H9 (cell line): ENCODE measurements at places on chromosomes 7 and 10. TPM values are rescaled to one million over a fixed set of nuclear protein-coding genes. Genes with fewer than 3 reads are reported as not detected.

The ADD3 gene
- 59.9 and 66.4 TPM in 2 replicates for total RNA-seq

The CACNB2 gene
- 1.3 and 2.6 TPM in 2 replicates for total RNA-seq

The PWWP2B gene
- total RNA-seq = 9.5 and 10.0 TPM in 2 replicates

The PIP4K2A gene
- total RNA-seq = 33.3 and 33.6 TPM in 2 replicates

The FRMPD2 gene
- total RNA-seq = 0.44 and 0.48 TPM in 2 replicates

The BICC1 gene
- 0.57 and 0.64 TPM in 2 replicates for total RNA-seq

The FAM24B gene
- total RNA-seq = not detected in 2 replicates

The DYDC2 gene
- total RNA-seq = 2.6 and 2.8 TPM in 2 replicates

The C10orf67 gene
- total RNA-seq = not detected in 2 replicates

GRCh38 chr7:25731068-25731845 is 420.7 kb upstream of the NFE2L3 start:
- peaks cover 21% of the 10 kb centered on the region for H3K4me1 ChIP-seq
- H3K36me3 ChIP-seq = no peaks in the 10 kb centered on the region
- no peak for DNase-seq
- H3K4me3 ChIP-seq = no peak overlapping the region
- no peak overlapping the region for H3K27ac ChIP-seq

- H3K27ac ChIP-seq = no peak overlapping the region
- H3K4me3 ChIP-seq = no peak overlapping the region
- H3K27me3 ChIP-seq = no peaks in the 10 kb centered on the region
- no peaks in the 10 kb centered on the region for H3K36me3 ChIP-seq
- no peak for DNase-seq
Measured at GRCh38 chr10:34916314-34916713, 101.2 kb upstream of the PARD3 start.

- no peaks in the 10 kb centered on the region for H3K27me3 ChIP-seq
- no peak overlapping the region for H3K27ac ChIP-seq
- no peak overlapping the region for H3K4me3 ChIP-seq
- no peaks in the 10 kb centered on the region for H3K4me1 ChIP-seq
- DNase-seq = peak; percentile 24
- H3K36me3 ChIP-seq = no peaks in the 10 kb centered on the region; the same call in 2 of the 3 replicates
Measured at GRCh38 chr10:1205450-1206030, 149.4 kb downstream of the WDR37 start.

GRCh38 chr7:111647881-111648280 is 85.6 kb upstream of the IMMP2L start:
- DNase-seq = no peak
- H3K27me3 ChIP-seq = no peaks in the 10 kb centered on the region
- H3K4me3 ChIP-seq = no peak overlapping the region
- peaks cover 13% of the 10 kb centered on the region for H3K36me3 ChIP-seq
- no peak overlapping the region for H3K27ac ChIP-seq
- H3K4me1 ChIP-seq = no peaks in the 10 kb centered on the region

- H3K4me3 ChIP-seq = no peak overlapping the region
- H3K27ac ChIP-seq = no peak overlapping the region
- H3K36me3 ChIP-seq = peaks cover 5% of the 10 kb centered on the region
- H3K27me3 ChIP-seq = no peaks in the 10 kb centered on the region
- H3K4me1 ChIP-seq = no peaks in the 10 kb centered on the region
Measured at GRCh38 chr7:129607471-129608120, 3.9 kb upstream of the NRF1 start.

GRCh38 chr10:103238506-103239252 is 7.0 kb upstream of the RPEL1 start:
- no peaks in the 10 kb centered on the region for H3K36me3 ChIP-seq
- H3K4me3 ChIP-seq = no peak overlapping the region
- H3K27ac ChIP-seq = no peak overlapping the region
- H3K27me3 ChIP-seq = no peaks in the 10 kb centered on the region
- H3K4me1 ChIP-seq = 0 out of 2 replicates have a peak, but pooled peaks cover 3% of the 10 kb centered on the region

DNA sequence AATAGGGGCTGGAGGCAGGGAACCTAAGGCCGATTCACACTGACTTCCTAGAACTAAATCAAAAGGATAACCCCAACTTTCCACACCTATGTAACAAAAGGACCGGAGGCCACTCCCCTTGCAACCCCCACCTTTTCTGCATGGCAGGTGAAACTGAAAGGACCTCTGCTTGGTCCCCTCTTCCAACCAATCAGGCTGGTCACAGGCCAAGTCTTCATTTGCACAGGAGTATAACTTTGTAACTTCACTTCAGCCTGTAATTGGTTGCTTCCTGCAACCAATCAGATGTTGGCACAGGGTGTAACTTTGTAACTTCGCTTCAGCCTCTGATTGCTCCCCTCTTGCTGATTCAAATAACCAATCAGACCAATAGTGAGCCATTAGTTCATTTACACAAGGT is 190.0 kb downstream of the FAM107B start:
- H3K27ac ChIP-seq = no peak overlapping the region
- peaks cover 2% of the 10 kb centered on the region; the same call in 1 of the 2 replicates for H3K36me3 ChIP-seq
- H3K27me3 ChIP-seq = no peaks in the 10 kb centered on the region
- DNase-seq = peak; percentile 18
- no peak overlapping the region for H3K4me3 ChIP-seq

DNA sequence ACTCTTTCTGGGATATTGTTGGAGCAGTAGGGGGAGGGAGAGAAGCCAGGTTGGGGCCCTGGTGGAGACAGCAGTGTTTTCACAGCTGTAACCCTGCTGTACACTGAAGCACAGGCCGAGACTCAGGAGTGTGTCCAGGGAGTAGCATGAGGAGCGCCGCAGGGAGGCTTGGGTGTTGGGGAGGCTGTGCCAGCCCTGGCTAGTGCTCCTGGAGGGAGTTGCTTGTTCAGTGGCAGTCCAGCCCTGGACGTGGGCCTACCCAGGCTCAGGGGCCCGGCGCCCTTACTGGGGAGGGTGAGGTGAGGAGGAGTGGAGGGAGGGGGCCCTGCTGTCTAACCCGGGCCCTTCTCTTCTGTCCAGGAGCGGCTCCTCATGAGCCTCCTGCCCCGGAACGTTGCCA is 35.9 kb downstream of the ADCY1 start:
- no peak for DNase-seq
- H3K4me1 ChIP-seq = no peaks in the 10 kb centered on the region
- no peaks in the 10 kb centered on the region for H3K27me3 ChIP-seq
- H3K4me3 ChIP-seq = no peak overlapping the region
- H3K27ac ChIP-seq = no peak overlapping the region

DNA sequence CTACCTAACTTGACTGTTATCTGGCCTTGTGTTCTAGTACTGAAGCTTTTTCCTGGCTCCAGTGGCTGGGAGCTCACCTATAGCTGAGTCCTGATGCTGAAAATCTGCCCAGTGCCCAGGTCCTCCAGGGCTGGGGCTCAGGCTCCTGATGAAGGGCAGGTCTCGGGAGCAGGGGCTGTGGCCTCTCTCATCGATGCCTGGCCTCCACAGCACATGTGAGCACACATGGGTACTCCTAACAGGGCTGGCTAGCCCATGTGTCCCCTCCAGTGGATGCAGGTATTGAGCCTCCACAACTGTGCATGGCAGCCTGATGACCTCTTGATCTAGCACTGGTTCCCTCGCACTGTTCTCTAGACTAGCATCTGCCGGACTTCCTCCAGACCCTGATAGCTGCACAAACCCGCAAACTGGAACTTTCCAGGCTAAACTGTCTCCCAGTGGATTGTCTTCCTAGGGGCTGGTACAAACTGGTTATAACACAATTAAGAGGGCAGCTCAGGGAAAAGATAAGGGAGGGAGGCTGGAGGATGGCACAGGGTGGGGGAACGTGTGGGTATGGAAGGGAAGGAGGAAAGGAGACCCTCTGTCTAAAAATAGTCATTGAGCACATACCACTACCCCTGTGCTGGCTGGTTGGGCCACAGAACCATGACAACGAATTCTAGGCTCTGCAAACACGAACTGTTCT is 35.1 kb downstream of the PLAC9 start:
- H3K27ac ChIP-seq = no peak overlapping the region
- H3K4me1 ChIP-seq = no peaks in the 10 kb centered on the region; the same call in 1 of the 2 replicates
- no peak for DNase-seq
- H3K4me3 ChIP-seq = no peak overlapping the region
- H3K36me3 ChIP-seq = peaks cover 20% of the 10 kb centered on the region
- H3K27me3 ChIP-seq = no peaks in the 10 kb centered on the region

DNA sequence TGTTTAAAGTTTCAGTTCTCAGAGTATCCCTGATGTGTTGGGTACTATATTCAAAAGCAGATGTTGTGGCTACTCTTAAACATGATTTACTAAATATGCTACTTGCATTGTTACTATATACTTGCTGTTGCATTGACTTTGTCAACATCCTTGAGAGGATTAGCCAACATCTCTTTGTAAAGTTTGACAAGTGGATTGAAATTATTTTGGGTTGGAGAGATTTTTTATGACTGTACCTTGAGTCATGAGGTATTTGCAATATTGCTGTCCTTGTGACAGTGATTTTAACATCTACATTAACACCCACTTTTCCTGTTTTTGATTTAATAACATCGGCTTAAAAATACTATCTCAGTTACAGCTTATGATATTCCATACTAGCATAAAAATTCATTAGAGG is 31.9 kb downstream of the MRC1 start:
- H3K27me3 ChIP-seq = no peaks in the 10 kb centered on the region
- H3K4me1 ChIP-seq = no peaks in the 10 kb centered on the region
- no peak overlapping the region for H3K4me3 ChIP-seq
- no peak for DNase-seq

DNA sequence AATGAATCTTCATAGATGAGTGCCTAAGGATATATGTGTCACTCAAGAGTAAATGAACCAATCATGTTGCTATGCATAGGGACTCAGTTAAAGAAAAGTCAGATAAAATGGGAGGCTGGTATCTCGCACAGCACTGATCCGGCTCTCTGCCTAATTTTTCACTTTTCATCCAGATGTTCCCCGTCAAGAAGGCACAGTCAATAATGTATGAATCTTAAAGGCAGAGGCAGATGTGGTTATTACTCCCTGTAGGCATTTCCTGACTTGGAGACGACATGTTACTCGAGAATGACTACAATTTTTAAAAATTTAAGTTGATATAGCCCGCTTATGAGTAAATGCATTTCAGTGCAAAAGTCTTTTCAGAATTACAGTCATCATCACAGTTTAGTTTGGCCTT is 113.6 kb downstream of the TBXAS1 start:
- no peak for DNase-seq
- peaks cover 6% of the 10 kb centered on the region for H3K36me3 ChIP-seq
- no peak overlapping the region for H3K27ac ChIP-seq
- no peak overlapping the region for H3K4me3 ChIP-seq
- no peaks in the 10 kb centered on the region for H3K27me3 ChIP-seq

DNA sequence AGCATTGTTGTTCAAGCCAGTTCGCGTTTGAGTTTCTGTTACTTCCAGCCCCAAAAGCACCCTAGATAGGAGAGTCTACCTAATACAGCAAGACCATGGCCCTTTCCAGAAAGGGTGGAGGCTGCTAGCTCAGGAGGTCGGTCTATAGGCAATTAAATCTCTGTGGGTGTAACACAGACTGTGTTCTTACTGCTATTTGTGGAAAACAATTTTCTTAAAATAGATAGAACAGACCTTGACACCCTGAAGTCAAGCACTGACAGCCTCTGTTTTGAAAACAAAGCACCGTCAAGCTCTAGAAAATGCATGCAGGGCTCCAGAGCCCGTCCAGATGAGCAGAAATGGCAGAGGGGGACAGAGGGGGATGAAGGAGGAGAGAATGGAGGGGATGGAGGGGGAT is 156.6 kb downstream of the PRKAG2 start:
- H3K4me3 ChIP-seq = no peak overlapping the region
- H3K36me3 ChIP-seq = no peaks in the 10 kb centered on the region
- H3K27me3 ChIP-seq = no peaks in the 10 kb centered on the region
- no peak overlapping the region for H3K27ac ChIP-seq

GRCh38 chr7:101113836-101114235 is 13.1 kb upstream of the SERPINE1 start:
- H3K4me1 ChIP-seq = no peaks in the 10 kb centered on the region; the same call in 1 of the 2 replicates
- no peak overlapping the region for H3K27ac ChIP-seq
- H3K27me3 ChIP-seq = no peaks in the 10 kb centered on the region
- no peak overlapping the region for H3K4me3 ChIP-seq

- no peak overlapping the region for H3K4me3 ChIP-seq
- peaks cover 17% of the 10 kb centered on the region for H3K36me3 ChIP-seq
- H3K27me3 ChIP-seq = no peaks in the 10 kb centered on the region
- no peaks in the 10 kb centered on the region for H3K4me1 ChIP-seq
- H3K27ac ChIP-seq = no peak overlapping the region
Measured at GRCh38 chr7:70797109-70797514, 334.8 kb upstream of the GALNT17 start.

DNA sequence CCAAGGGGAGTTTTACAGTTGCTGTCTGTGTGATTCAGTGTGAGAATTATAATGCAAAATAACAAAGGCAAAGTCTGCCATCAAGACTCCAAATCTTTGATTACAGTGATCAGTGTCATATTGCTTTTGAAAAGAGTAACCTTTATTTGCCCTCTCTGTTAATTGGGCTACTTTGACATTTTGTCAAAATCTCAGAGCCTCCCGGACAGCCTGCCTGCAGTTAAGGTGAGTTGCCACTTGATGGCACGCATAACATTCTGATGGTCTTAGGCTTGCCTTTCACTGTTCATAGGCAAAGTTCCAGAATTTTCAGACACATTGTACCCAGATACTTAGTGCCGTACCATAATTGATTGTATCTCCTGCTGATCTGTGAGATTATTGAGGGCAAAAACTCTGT is 253.5 kb downstream of the ABCA13 start:
- no peaks in the 10 kb centered on the region; the same call in 1 of the 2 replicates for H3K4me1 ChIP-seq
- H3K36me3 ChIP-seq = no peaks in the 10 kb centered on the region
- H3K27me3 ChIP-seq = no peaks in the 10 kb centered on the region
- no peak overlapping the region for H3K27ac ChIP-seq
- H3K4me3 ChIP-seq = no peak overlapping the region

GRCh38 chr10:96655461-96656197 is 64.7 kb downstream of the PIK3AP1 start:
- no peaks in the 10 kb centered on the region for H3K4me1 ChIP-seq
- no peak for DNase-seq
- no peak overlapping the region for H3K4me3 ChIP-seq
- no peaks in the 10 kb centered on the region for H3K27me3 ChIP-seq
- peaks cover 10% of the 10 kb centered on the region for H3K36me3 ChIP-seq

DNA sequence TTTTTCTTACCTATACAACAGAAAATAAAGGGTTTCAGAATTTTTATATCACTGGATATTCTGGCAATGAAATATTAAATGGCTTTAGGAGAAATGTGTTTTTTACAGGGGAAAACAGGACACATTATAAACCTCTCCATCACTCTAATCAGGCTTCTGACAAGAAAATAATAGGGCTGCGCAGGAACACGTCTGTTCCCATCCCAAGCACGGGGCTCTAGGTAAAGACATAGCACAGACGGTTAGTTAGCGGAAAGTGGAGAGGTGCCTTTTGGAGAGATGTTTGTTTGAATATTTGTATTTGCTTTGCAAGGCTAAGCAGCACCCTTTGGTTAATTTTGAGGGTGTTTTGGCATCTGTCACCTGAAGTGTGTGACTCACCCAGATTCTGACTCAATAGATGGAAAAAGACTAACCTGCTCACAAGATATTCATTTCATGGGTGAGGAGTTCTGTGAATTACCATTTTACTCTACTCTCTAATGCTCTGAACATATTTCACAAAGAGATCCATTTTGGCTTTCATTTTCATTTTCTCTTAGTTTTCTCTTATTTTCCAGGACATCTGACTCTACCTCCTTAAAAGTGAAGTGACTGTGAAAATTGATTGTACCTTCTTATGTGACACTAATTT is 174.5 kb upstream of the AKR1E2 start:
- no peaks in the 10 kb centered on the region; the same call in 1 of the 2 replicates for H3K4me1 ChIP-seq
- H3K4me3 ChIP-seq = no peak overlapping the region
- no peak overlapping the region for H3K27ac ChIP-seq
- H3K36me3 ChIP-seq = no peaks in the 10 kb centered on the region
- no peak for DNase-seq
- H3K27me3 ChIP-seq = no peaks in the 10 kb centered on the region
